ENCODE measurements at places on chromosomes 3 and 15.

- DNase-seq = no peak
These were observed 15.1 kb downstream of the CCDC33 start for GRCh38 chr15:74251131-74251811.

DNA sequence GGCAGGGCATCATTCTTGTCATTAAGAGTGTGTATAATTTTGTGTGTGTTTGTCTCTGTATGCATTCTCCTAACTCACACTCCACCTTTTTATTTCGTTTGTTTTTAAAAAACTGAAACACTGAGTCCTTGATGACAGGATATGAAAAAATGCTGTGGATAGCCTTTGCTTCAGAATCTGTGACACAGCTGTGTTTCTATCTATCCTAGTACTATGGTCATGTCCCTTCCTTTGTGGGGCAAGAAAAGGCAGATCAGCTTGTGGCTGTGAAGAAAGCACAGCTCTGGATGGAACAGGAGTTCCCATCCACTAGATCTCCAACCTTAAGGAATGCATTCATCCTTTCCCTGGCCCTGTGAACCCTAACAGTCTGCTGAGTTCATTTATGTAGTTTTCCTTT is 60.3 kb downstream of the OTOL1 start:
- no peak for DNase-seq
- no peaks in the 10 kb centered on the region for H3K36me3 ChIP-seq
- H3K4me3 ChIP-seq = no peak overlapping the region

DNA sequence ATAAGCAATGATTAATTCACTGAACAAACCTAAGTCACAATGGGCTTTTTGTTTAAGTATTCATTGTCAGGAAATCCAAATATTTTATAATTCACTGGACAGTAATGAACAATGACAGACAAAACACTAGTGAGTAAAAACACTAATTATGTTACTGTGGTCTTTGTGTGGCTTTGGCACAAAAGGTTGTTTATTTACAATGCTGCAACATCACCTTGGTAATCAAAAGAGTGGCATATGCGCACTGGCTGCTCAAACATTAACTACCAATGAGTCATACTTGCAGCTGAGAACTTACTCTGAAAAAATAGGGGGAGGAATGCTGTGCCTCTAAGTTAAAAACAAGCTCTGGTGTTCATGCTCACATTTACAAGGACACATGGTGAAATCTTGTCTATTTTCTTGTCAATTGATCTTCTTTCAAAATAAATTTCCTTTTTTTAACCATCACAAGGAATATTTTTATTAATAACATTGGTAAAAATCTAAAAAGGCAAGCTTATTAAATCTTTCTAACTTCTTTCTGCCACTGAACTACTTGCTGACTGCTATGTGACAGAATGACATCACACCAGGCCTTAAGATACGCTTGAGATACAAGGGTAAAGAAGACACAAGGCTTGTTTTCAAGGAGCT is 85.2 kb upstream of the PPIB start:
- peak; percentile 80 for DNase-seq
- H3K36me3 ChIP-seq = peaks cover 15% of the 10 kb centered on the region
- no peaks in the 10 kb centered on the region for H3K27me3 ChIP-seq
- peak overlapping the region; percentile 96 for H3K27ac ChIP-seq
- peaks cover 32% of the 10 kb centered on the region for H3K4me1 ChIP-seq
- H3K4me3 ChIP-seq = no peak overlapping the region

GRCh38 chr3:133464573-133464972 is 64.7 kb downstream of the BFSP2 start:
- no peak overlapping the region for H3K4me3 ChIP-seq
- DNase-seq = peak; percentile 48
- H3K4me1 ChIP-seq = peaks cover 8% of the 10 kb centered on the region
- no peak overlapping the region for H3K27ac ChIP-seq
- no peaks in the 10 kb centered on the region for H3K27me3 ChIP-seq

GRCh38 chr15:67512140-67512539 is 8.8 kb upstream of the C15orf61 start:
- no peak for DNase-seq
- H3K27me3 ChIP-seq = no peaks in the 10 kb centered on the region
- peaks cover 38% of the 10 kb centered on the region for H3K36me3 ChIP-seq
- no peak overlapping the region for H3K4me3 ChIP-seq
